CD4-positive, alpha-beta T cell treated with Interleukin-1 beta for 1 hour (primary cell): ENCODE measurements at places on chromosomes 6 and 20.

DNA sequence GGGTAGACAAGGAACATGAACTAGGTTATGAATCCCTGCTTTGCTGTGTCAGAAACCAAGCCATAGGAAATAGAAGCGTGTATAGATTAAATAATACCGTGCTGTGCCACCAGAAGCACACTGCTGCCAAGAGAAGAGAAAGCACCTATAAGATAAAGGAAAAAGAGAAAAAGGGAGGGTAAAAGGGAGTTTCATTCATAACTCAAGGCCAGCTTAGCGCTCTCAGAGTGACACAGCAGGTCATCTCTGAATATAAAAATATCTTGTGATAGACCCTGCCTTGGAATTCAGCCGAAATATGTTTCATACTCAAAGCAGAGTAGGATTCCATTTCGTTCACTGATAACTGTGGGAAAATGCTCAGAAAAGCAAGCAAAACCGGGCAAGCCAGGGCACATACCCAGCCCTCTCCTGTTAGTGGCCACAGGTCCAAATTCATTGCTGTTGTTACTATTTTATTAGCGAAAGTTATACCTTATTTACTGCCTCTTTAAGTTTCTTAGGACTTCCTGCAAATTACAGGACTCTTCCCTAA, 8.7 kb downstream of the JAG1 start:
- no peak for DNase-seq

GRCh38 chr6:1624851-1625781, 15.4 kb downstream of the FOXC1 start:
- DNase-seq, result no peak

GRCh38 chr6:159047891-159048685, 3.3 kb upstream of the TAGAP start:
- DNase-seq, result no peak

DNA sequence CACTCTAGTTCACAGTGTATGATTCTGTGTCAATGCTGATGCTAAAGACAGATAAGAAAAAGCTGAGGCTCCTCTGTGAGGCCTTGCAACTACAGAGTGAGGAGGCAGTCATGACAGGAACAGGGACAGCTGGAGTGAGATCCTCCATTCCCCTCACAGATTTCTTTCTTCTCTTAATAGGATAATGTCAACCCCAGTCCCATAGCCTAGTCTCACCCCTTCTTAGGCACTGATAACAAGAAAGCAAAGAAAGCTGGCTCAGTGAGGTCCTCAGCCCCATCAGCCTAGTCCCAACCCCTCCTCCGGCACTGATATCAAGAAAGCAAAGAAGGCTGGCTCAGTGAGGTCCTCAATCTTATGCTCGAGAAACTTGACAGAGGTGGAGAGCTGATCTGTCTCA, 2.1 kb upstream of the PTCHD4 start:
- no peak for DNase-seq

GRCh38 chr6:64014595-64014994, 379.0 kb downstream of the PHF3 start:
- DNase-seq, result no peak

DNA sequence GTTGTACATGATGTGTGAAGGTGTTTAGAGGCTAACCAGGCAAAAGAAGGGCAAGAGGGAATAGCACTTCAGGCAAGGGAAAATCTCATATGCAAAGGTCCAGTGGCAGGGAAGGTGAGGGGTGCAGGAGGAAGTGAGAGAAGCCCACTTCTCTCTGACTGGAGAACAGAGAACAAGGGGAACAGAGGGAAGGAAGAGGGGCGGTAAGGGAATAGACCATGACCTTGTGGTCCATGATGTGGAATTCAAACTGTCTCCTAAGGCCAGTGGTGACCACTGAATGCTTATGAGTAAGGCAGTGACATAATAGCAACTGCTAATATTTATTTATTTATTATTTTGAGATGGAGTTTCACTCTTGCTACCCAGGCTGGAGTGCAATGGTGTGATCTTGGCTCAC, 20.6 kb upstream of the SLC9A8 start:
- DNase-seq, result no peak

DNA sequence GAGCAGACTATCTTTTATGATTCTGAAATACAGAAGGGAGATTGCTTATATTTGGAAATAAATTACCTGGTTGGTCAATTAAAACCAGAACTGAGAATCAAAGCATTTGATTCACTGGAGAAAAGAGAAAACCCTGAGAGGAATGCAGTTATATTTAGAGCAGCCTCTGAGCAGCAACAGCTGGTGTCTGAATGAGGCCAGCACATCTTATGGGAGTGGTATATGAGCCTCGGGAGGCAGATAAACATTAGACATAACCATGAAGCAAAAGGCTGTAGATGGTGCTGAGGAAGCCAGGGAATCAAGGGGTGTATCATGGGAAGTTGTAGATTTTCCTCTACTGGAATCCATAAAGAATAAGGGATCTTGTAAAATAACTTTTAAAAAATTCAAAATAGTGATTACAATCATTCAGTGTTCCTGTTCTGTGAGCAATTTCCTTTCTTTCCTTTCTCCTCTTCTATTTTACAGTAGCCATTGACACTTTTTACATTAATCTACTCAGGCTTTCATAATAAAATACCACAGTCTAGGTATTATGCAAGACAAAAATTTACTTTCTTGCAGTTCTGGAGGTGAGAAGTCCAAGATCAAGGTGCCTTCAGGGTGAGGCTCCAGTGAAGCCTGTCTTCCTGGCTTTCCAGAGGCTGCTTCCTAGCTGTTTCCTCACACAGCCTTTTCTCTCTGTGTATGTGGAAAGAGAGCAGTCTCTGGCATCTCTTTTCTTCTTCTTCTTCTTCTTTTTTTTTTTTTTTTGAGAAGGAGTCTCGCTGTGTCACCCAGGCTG, 32.8 kb upstream of the ENPP5 start:
- no peak for DNase-seq

- DNase-seq, result no peak
These were observed 262.8 kb upstream of the MAN1A1 start for GRCh38 chr6:119612176-119612891.

GRCh38 chr20:17138237-17138636, 88.6 kb upstream of the PCSK2 start:
- no peak for DNase-seq

GRCh38 chr6:138404666-138405337, 779 bp downstream of the HEBP2 start:
- DNase-seq, result peak; percentile 18

DNA sequence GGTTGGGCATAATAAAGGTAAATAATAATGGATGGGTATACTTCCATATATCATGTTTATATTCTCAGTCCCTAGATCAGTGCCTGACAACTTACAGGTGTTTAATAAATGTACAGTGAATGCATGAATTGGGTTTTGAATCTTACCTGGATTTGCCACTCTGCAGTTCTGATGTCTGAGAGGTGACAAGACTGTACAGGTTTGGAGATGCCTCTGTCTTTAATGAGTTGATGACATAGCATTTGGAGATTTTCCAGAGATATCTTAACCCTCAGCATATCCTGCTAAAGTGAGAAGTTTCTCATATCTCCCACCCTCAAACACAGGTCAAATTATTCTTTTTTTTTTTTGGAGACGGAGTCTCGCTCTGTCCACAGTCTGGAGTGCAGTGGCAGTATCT, 2.2 kb downstream of the ANKS1A start:
- no peak for DNase-seq

DNA sequence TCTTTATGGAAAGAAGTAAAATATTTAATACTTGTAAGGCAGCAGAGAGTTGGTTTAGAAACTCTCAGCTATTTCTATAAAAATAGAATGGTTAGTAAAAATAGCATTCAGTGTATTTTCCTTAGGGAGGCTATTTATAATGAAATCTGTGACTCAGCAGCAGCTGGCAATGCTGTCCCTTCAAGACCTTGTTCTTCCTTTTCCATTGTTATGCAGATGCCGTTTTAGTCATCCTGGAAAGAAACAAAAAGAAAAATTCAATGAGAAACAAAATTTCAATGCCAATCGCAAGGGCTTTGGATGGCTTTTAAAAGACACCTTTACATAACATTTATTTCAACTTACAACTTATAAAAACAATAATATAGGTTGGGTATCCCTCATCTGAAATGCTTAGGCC, 17.5 kb downstream of the MPC1 start:
- no peak for DNase-seq

DNA sequence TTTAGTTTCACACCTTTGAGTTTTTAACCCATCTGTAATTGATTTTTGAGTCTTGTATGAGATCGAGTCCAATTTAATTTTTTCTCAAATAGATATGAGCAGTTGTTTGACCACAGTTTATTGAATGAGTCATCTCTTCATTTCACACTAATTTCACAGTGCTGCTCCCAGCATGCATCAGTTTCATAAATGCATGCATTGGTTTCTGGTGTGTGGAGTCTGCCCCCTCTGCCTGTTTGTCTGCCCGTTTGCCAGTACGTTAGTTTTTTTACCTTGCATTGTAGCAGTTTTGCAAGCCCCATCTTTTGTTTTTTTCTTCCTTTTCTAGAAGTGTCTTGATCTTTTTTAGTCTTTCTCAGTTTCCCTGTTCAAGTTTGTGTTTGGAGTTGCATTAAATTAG, 11.9 kb downstream of the SLX4IP start:
- peak; percentile 46 for DNase-seq

DNA sequence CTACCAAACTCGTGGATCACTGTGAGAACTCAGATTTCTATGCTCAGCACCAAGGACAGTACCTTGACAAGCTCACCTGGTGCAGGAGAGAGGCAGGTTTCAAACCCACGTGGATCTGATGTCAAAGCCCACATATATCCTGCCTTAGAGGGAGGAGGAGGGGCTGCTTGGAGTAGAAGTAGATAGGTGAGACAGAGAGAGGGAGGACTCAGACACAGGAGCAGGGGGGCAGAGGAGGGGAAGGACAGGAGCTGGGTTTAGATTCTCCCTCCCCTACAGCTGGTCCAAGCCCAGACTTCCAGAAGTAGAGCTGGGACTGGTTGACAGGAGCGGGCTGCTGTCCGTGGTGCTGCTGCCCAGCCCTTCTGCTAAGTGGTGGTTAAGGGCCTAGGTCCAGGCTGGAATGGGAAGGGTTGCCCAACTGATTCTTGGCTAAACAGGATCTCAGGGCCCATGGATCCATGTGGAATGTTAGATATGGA, 77.5 kb downstream of the CDH22 start:
- DNase-seq, result no peak

DNA sequence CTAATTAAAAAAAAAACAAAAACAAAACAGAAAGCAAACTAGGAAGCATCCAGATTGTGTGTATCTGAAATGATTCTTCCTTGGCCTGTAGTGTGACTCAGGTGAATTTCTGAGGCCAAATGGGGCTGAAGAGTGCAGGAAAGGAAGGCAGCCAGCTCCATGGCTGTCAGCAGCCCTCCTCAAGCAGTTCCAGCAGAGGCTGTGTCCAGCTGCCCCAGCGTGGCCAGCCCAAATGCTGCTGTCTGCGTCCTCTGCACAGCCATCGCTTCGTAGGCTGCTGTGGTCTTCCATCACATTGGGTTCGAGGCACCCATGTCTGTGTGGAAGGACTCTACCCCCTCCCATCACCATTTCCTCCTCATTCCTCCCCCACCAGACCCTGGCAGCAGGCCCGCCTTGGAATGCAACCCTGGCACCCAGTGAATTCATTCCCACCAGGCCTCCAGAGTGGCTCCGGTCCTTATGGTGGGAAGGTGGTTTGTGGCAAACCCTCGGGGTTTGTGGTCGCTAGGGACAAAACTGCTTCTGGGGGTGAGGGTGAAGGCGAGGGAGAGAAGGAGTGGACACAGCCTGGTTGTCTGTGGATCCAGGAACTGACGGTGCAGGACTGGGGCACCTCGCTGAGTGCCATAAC, 81.5 kb downstream of the MYLK4 start:
- no peak for DNase-seq

DNA sequence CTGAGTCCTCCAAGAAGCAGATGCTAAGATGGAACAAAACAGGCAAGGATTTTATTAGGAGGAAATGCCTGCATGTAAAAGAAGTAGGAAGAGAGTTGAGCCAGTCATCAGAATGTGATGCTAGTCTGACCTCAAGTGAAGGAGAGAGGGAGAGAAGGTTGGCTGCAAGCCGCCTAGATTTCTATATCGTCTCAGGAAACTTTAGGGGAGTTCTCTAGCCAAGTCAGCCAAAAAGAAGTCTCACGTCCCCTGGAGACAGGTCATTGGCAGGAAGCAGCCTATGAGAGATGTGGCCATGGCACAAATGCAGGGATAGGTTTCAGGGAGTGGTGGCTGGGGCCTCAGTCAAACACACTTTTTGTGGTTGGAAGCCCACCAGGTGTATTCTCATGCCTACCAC, 378.0 kb downstream of the CD109 start:
- no peak for DNase-seq

DNA sequence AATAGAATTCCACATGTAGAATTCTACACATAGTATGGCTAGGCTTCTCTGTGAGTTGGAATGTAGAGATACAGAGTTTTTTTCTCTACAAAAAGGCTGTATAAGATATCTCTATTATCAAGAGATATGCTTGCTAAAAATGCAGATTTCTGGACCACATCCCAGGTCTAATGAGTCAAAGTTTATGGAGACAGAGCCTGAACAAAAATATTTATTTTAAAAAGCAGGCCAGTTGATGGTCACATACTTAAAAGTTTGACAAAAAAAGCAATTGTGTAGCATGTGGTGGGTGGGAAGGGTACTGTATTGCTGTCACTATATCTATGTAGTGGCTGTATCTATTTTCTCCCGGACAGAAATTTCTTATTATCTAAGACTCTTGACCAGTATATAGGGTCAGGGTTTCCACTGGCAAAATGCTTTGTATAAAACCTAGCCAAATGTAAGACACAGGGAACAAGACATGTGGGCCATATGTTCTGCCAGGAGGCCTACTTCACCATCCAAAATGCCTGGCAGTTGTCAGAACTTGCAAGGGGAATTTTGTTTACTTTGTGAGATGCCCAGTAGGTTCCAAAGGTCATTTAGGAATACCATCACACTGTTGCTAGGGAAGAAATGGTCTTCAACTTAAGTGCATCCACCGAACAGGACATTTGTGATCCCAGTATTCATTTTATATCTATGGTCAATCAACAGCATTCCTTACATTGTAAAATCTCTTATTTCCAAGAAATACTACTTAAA, 60.6 kb downstream of the SHPRH start:
- no peak for DNase-seq
